ENCODE measurements at places on chromosomes 6 and 20.

DNA sequence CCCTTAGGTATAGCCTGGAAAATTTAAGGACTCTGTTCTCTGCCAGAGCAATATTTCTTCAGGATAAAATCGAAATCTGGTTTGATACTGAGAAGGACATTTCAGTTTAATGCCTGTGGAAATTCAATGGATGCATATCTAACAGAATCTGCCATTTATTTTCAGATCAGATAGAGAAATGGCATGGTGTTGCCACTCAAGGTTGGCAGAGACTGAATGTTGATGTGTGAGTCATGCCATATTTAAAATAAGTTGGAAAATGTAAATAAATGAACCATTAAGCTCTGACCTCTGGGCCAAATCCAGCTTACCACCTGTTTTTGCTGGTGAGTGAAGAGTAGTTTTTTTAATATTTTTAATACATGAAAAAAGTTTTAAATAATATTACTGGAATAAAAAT lies 594.6 kb downstream of the DOK5 start:
- no peak for DNase-seq

DNA sequence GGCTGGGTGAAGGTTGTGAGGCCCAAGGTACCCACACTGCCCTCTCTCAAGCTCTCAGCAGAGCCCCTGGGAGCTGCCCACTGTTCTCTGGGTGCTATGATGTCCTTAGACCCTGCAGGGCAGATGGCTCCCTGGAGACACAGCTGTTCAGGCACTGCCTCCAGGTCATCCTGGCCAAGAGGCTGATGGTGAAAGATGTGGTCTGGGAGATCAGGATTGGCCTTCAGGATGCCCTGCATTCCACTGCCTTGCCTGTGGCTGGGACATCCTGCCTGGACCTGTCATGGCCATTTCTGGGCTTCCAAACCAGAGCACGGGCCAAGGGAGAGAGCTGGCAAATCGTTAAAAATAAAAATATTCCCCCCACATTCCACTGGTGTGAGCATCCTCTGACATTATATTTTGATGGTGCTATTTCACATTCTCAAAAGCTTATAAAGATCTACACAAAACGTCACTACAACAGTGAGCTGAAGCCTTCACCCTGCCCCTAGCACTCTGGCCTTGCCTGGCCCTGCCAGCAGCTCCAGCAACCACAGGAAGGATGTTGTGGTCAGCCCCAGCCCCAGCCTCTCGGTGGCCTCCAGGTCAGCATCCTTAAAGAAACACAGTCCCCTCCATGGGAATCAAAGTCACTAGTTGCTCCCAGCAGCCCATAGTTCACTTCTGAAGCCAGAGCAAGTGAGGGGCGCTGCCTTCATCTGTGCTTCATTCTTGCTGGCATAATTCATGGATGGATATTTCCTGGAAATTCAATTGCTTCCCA lies 13.5 kb upstream of the KCNK16 start:
- no peak for DNase-seq

DNA sequence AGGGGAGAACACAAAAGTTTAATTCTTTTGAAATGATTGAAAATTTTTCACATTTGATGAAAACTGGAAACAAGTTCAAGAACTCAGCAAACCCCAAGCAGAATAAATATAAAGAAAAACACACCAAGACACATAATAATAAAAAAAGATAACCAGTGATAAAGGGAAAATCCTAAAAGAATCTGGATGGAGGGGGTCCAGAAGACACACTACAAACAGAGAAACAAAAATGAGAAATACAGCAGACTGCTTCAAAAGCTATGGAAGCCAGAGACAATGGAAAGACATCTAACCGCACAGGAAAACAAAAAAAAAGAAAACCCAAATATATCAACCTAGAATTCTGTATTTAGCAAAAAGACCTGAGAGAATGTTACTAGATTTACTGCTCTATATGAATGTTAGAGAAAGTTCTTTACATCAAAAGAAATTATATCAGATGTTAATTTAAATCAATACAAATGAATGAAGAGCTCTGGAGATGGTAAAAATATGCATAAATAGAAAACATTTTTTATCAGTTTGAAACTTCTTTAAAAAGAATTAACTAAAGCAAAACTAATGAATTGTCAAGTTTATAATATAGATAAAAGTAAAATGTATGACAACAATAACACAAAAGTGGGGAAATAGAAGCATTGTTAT lies 310.7 kb upstream of the PREP start:
- no peak for DNase-seq

DNA sequence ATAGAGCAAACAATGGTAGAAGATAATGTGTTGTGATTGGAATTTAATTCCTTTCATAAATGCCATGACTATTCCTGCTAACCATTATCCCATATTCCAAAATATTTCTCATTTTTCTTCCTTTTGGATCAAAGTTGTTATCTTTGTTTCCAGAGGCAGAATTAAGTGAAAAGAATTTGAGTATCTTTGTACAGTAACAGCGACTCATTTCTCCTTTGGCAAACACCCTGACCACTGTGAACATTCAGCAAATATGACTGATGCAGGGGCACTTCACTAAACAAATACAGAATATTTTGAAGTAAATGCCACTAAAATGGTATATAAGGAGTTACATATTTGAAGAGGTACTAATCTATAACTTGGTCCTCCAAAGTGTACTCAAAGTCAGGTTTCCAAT lies 105.0 kb upstream of the LAMP5 start:
- no peak for DNase-seq

GRCh38 chr6:73263570-73263909 lies 544 bp upstream of the KHDC1 start:
- DNase-seq = no peak

GRCh38 chr6:10418361-10418861 lies 3.5 kb upstream of the TFAP2A start:
- no peak for DNase-seq

DNA sequence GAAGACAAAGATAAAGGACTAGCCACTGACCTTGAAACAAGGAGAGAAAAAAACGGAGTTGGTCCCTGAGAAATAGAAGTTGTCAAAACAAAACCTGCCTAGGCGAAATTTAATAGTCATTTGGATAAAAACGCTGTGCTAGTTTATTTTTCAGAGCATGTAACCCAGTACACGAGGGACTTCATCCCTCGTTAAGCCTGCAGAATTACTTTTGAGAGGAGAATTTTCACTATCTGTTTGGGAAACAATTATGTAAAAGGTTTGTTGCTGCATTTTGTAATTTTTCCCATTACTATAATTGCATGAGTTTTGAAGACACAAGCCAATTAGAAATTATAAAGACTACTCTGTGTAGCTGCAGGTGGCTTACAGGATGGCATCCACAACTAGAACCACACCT lies 71.6 kb upstream of the MAP3K7 start:
- no peak for DNase-seq

DNA sequence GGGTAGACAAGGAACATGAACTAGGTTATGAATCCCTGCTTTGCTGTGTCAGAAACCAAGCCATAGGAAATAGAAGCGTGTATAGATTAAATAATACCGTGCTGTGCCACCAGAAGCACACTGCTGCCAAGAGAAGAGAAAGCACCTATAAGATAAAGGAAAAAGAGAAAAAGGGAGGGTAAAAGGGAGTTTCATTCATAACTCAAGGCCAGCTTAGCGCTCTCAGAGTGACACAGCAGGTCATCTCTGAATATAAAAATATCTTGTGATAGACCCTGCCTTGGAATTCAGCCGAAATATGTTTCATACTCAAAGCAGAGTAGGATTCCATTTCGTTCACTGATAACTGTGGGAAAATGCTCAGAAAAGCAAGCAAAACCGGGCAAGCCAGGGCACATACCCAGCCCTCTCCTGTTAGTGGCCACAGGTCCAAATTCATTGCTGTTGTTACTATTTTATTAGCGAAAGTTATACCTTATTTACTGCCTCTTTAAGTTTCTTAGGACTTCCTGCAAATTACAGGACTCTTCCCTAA lies 8.7 kb downstream of the JAG1 start:
- DNase-seq = no peak

DNA sequence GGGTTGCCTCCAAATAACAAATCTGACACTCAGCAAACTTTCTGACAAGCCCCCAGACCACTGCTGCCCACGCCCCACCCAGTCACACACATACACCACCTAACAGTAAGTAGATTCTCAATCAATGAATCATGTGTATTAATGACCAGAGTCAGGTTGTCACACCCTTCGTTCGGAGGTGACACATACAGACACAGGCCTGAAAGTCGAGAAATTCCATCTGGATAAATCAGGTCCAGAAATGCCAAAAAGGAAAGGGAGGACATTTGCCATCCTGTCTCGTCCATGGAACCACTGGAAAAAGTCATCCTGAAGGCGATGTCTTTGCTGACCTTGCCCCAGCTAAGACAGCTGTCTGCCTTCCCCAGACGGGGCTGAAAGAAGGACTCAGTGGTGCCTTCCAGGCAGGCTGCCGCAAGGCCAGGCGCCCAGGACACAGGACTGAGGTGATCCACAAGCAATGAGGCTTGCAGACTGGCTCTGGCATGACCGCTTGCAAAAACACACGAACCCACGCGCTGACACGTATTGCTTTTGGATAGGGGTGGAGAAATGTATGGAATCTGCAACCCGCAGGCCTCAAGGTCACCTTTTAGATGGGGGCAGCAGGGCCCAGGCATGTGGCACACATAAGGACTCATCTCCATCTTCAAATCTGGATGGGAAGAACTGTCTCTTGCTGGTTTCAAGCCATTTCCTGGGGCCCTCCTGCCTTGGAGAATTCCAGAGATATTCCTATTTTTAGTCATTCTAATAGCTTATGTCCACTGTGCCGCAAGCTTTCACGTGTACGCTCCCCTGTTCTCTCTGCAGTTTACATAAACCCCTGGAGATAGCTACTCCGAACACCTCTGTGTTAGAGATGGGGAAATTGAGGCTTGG lies 9.0 kb downstream of the NFATC2 start:
- DNase-seq = no peak

- no peak for DNase-seq
Measured at GRCh38 chr6:161496941-161497340, 223.1 kb upstream of the AGPAT4 start.

DNA sequence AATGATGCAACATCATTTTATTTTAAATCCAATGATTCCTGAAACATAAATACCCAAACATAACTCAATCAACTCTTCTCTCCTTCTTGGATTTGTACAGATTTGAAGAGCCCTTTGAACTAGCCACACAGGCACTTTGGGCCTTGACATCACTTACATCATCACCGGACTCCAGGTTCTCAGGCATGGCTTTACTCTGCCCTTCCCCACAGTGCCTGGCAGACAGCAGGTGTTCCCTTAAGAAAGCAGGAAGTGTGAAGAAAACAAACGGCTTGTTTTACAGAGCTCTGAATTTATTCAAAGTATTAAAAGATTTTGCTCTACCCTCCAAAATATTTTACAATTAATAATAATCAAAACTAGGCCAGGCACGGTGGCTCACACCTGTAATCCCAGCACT lies 54.8 kb upstream of the GCM1 start:
- DNase-seq = no peak

DNA sequence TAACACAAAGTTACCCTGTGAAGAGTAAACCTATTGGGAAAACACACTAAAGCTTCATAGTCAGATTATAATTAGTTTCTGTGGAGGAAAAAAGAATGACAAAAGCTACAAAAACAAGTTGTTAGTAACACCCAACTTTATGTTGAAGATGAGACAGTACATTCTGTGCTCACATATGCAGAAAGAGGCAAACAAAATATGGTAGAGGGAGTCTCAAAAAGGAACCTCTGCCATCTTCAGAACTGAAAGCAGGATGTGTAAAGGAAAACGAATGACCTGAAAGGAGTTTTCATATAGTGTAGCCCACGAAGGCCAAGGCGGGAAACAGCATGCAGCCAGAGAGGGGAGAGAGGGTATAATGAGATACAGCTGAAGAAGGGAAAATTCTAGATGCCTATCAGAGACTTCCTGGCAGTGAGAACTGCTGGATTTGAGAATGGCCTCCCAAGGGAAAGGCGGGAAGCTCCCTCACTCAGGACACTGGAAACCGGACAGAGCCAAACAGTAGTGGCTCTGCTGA lies 84.1 kb upstream of the HEY2 start:
- DNase-seq = no peak

GRCh38 chr6:107632381-107633136 lies 142.6 kb downstream of the SOBP start:
- DNase-seq = no peak

GRCh38 chr6:161828355-161828754 lies 554.5 kb upstream of the AGPAT4 start:
- no peak for DNase-seq

- no peak for DNase-seq
Measured at GRCh38 chr6:35309611-35310264, 12.1 kb downstream of the DEF6 start.

- DNase-seq = no peak
Measured at GRCh38 chr6:33384581-33385020, 7.0 kb upstream of the KIFC1 start.

DNA sequence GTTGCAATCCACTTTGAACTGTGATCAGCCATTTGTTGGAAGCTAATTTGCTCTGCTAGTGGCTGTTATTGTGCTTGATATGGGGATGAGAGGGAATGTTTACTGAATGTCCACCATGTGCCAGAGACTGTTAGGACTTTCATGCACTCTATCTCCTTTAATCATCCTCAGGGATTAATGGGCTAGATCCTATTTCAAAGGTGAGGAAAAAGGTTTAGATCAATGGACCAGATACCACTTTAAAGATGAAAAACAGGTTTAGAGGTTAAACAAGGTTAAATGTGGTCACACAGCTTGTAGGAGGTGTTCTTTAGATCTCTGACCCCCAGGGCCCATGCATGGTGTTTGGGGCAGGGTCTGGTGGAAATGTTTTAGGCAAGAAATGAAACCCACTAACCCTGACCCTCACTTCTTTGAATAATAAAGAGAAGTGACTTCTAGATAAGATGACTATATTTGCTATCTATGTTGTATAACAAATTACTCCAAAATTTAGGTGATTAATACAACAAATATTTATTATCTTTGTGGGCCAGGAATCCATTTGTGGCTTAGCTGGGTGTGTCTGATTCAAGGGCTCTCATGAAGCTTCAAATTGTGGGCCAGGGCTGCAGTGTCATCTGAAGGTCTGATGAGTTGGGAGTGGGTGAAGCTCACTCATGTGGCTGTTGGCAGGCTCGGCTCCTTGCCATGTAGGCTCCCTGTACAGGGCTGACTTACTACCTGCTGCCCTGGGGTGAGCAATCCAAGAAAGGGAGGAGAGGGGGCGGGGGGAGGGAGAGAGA lies 127.8 kb upstream of the FOXA2 start:
- no peak for DNase-seq

- no peak for DNase-seq
Measured at GRCh38 chr6:53015486-53015885, 20.4 kb upstream of the GSTA4 start.

GRCh38 chr20:17796091-17796563 lies 96.4 kb downstream of the BANF2 start:
- DNase-seq = no peak

DNA sequence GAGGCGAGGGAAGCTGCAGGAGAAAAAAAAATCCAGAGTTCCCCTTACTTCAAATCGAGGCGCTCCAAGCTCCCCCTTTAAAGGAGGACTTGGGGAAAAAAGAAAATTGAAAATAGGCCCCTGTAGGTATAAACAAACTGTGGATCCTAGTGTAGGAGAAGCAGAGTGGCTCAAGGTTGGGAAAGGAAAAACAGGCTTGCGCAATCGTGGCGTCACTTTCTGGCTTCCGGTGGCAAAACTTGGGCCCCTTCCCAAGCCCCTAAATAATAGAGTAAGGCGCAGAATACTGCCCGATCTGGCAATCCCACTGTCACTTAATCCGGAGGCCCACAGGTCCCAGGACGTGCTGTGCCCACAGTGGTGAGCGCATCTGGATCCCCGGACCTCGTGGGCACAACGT lies 8.0 kb downstream of the PAX1 start:
- DNase-seq = no peak

- DNase-seq = no peak
Measured at GRCh38 chr6:166543603-166544295, 42.7 kb downstream of the RAMACL start.

Measured in osteocyte (in vitro differentiated cells).